ENCODE measurements at places on chromosomes 3 and 15. TPM values are rescaled to one million over a fixed set of nuclear protein-coding genes. Genes with fewer than 3 reads are reported as not detected.

Gene LHFPL4
- total RNA-seq: 1.7 TPM

Gene STRA6
- 158 TPM for total RNA-seq

DNA sequence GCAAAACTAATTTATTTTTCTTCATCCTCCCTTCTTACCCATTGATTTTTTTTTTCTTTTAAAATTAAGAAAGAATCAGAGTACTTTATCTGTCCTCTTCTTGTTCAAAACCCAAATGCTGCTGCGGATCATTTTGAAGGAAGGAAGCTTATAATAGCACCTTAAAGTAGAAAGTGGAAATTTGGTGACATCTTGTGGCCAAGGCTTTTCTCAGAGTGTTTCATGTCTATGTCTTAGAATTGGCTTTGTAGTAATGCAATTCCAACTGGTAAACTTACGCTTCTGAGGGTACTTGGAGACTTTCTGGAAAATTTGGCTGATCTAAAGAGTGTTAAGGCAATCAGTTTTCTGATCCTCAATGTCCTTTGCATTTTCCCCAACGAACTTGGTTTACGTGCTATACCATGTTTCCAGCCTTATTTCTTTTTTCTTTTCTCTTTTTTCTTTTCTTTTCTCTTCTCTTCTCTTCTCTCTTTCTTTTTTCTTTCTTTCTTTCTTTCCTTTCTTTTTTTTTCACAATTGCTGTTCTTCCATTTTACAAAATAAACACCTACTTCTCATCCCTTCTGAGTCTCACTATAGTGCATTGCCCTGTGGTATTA lies 30.7 kb downstream of the C3orf38 start:
- no peak overlapping the region for H3K27ac ChIP-seq
- peaks cover 3% of the 10 kb centered on the region for H3K27me3 ChIP-seq
- no peak overlapping the region for H3K4me3 ChIP-seq
- H3K36me3 ChIP-seq: no peaks in the 10 kb centered on the region

GRCh38 chr3:158486200-158486599 lies 84.8 kb upstream of the MLF1 start:
- no peaks in the 10 kb centered on the region for H3K36me3 ChIP-seq
- H3K4me1 ChIP-seq: peaks cover 6% of the 10 kb centered on the region
- H3K4me3 ChIP-seq: no peak overlapping the region
- H3K27ac ChIP-seq: no peak overlapping the region
- H3K27me3 ChIP-seq: no peaks in the 10 kb centered on the region

- no peaks in the 10 kb centered on the region for H3K36me3 ChIP-seq
- H3K4me3 ChIP-seq: no peak overlapping the region
- no peak overlapping the region for H3K27ac ChIP-seq
- no peaks in the 10 kb centered on the region for H3K27me3 ChIP-seq
These were observed 397.4 kb downstream of the OTOL1 start for GRCh38 chr3:161893972-161894371.
